ENCODE measurements at places on chromosomes 11 and 22. TPM values are rescaled to one million over a fixed set of nuclear protein-coding genes. Genes with fewer than 3 reads are reported as not detected.

PTPRJ gene
- total RNA-seq = 10.2 TPM

TMEM86A gene
- total RNA-seq = 3.7 TPM

POTEH gene
- not detected for total RNA-seq

PGR gene
- total RNA-seq = 12.0 TPM

LRRC56 gene
- not detected for total RNA-seq

GGTLC2 gene
- not detected for total RNA-seq

C11orf97 gene
- total RNA-seq = not detected

TESMIN gene
- not detected for total RNA-seq

MOGAT2 gene
- total RNA-seq = not detected

PHLDA2 gene
- total RNA-seq = not detected

KRTAP5-9 gene
- not detected for total RNA-seq

KIAA1671 gene
- total RNA-seq = 6.3 TPM

SLC17A6 gene
- not detected for total RNA-seq

PLAAT3 gene
- 59.9 TPM for total RNA-seq

PATE4 gene
- total RNA-seq = not detected

UBQLNL gene
- total RNA-seq = 0.54 TPM

MPPED2 gene
- 6.4 TPM for total RNA-seq

Data from sigmoid colon (tissue), 7 donors.